ENCODE measurements at places on chromosomes 11 and 22.

- no peak for DNase-seq
These were observed 6.1 kb downstream of the MUC5B start for GRCh38 chr11:1228921-1229451.

- no peak for DNase-seq
These were observed 40.0 kb upstream of the CREB3L1 start for GRCh38 chr11:46237248-46238077.

- peak; percentile 10 for DNase-seq
These were observed 98.4 kb downstream of the VPREB1 start for GRCh38 chr22:22342697-22343580.

DNA sequence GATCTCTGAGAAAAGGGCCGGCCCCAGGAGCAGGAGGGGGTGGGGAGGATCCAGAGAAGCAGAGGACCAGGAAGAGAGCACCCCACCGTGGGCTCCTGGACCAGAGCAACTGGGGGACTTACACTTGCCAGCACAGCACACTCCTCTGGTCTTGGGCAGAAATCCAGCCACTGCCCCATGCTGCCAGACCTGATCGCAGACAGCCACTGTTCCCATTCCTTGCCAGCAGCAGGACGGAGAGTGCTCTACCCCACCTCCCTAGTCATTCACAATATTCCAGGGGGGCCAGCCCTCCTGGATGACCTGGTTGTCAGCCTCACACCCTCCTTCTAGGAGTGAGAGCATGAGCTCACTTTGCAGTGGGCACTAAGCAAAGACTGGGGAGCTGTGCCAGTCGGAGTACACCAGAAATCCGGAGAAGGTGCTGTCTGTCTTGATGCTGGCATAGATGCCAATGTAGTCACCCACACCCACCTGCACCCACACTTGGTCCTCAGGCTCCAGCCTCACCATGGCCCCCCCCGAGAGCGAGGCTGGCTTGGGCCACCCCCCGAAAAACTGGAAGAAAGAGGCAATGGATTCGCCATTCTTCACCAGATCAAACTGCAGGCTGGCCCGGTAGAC, 1.6 kb downstream of the C1QTNF5 start:
- no peak for DNase-seq

DNA sequence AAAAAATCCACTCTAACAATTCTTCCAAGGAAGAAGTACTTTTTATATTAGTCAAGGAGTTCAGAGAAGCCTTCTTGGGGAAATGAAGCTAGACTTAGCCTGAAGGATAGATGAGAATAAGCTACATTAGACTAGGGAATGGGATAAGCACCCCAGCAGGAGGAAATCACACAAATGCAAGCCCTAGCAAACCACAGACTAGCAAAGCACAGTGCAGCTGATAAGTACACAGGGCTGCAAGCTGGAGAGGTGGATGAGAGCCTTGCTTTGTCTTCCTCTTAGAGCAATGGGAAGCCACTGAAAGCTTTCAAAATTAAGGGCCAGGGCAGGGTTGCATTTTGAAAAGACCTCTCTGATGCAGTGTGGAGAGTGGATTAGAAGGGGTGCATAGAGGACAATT, 946.2 kb downstream of the LRRC4C start:
- no peak for DNase-seq

DNA sequence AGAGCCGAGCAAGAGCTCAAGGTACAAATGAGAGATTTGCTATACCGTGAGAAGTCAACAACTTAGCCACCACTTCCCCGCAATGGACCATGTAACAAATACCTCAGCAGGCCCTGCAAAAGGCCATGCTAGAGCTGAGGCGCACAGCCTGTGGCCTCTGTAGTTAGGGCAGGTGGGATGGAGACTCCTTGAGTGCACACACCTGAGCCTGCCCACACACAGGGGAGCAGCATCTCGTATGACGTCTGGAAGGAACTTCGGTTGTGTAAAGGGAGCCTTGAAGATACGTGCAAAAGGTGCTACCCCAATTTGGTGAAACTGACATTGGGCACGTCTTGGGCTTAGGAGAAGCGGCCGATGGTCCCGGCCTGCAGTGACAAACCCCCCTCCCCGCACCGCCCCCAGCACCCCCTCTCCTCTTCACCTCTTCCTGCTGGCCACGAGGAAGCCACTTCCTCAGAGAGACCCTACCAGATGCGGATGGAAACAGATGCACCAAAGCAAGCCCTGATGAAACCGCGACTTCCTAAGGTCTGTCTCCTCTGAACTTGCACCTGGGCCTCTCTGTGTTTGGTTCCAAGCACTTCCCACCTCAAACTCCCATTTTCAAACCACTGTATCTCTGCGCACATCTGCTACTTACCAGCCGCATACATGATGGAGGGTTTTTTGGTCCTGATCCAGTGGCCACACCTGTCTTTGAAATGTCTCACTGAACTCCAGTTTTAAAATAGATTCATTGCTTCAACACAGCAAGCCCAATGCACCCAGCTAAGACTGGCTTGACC, 10.6 kb downstream of the CDPF1 start:
- no peak for DNase-seq

DNA sequence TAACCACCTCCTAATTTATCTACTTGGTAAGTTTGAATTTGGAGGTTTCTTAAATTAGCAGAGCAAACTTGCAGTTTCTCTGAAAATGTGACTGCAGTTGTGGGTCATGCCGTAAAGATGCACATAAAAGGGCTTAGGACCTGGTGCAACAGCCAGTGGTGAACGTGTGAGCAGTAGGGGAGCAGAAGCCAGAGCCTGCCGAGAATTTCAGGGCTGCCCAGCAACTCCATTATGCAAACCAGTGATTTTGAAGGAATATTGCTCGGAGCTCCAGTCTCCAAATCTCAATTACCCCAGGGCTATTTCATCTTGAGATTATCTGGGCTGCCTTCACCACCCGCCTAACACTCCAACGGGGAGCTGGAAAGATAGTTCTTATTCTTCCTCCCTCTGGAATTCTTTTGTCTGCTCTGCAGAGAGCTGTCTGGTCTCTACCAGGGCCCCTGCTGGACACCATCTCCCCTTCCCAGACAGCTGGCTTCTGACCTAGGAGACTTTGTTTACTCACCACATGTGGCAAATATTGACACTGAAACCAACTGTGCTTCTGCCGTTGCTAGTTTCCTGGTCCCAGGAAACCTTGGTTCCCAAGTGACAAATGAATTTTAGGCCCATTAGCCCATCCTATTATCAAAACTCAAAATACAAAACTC, 93.9 kb downstream of the DSCAML1 start:
- no peak for DNase-seq

GRCh38 chr11:70203751-70204465, 812 bp downstream of the FADD start:
- no peak for DNase-seq

DNA sequence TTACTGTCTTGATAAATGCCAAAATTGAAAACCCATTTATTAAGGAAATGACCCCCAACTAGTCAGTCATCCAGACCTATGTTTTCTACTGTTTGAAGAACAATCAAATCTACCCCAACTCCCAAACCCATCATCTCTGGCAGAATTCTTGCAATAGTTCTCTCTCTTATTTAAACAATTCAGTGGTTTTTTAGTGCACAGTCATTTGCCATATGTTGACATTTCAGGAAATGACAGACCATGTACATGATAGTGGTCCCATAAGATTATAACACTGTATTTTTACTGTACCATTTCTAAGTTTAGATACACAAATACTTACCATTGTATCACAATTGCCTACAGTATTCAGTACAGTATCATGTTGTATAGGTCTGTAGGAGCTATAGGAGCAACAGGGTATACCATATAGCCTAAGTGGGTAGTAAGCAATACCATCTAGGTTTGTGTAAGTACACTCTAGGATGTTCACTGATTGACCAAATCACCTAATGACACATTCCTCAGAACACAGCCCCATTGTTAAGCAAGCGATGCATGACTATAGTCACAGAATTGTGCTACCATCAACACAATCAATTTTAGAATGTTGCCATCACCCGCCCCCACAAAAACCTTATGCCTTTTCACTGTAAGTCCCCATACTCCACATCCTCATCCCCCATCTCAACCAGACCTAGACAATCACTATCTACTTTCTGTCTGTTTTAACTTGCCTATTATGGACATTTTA, 41.8 kb downstream of the MMP20 start:
- DNase-seq = no peak

- no peak for DNase-seq
These were observed 2.4 kb downstream of the PGR start for GRCh38 chr11:101127197-101127698.

- DNase-seq = no peak
These were observed 117.5 kb downstream of the WNT7B start for GRCh38 chr22:45859231-45860161.

DNA sequence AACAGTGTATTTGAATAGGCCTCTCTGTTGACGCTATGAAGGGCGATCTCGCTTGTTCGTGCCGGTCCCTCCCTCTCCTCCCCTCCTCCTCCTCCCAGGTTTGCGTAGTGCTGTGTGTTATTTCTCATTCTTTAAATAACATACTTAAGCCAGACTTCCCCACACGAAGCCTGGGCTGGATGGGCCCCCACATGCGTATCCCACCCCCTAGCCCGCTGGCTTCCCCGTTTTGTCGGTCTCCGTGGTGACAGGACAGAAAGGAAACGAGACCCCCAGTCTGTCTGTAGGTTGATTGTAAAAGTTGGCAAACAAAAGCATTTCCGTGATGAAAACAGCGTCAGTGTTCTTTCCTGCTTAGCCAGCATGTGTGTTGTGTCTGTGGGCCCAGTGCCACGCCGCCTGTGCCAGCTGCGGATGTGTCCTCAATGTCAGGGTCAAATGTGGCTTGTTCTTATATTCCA, 27.3 kb downstream of the FAM118A start:
- peak; percentile 82 for DNase-seq

DNA sequence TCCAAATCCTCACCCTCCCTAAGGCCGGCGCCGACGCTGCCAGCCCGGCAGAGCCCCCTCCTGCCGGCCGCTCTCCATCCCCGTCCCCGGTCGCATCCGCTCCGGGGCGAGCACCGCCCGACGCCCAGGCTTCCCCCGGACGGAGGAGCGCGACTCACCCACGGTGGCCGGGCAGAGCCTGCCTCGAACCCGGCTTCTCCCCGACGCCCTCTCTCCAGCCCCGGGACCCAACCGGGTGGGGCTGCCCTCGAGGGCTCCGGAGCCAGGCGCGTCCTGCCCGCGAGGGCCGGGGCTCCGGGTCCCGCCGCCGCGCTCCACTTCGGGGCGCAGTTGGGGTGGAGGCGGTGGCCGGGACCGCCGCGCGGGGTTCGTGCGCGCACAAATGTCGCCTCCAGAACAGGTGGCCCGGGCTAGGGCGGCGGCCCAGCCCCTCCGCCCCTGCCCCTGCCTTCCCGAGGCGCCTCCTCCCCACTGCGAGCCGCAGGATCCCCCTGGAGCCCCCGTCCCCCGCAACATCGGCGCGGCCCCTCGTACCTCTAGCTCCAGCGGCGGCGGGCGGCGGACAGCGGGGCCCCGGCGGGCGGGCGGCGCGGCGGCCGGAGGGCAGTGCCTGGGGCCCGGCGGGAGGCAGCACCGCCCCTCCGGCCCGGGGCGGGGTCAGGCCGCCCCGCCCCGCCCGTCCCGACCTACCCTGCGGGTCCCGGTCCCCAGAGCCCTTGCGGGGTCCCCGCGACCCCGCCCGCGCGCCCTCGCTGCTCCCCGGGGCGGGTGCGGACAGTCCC, at the start of gene A4GALT:
A4GALT (minus strand) TSS at position 608 of the 782 bp plus-strand sequence. CDS start 26,919 bp downstream, outside the sequence.
- no peak for DNase-seq

DNA sequence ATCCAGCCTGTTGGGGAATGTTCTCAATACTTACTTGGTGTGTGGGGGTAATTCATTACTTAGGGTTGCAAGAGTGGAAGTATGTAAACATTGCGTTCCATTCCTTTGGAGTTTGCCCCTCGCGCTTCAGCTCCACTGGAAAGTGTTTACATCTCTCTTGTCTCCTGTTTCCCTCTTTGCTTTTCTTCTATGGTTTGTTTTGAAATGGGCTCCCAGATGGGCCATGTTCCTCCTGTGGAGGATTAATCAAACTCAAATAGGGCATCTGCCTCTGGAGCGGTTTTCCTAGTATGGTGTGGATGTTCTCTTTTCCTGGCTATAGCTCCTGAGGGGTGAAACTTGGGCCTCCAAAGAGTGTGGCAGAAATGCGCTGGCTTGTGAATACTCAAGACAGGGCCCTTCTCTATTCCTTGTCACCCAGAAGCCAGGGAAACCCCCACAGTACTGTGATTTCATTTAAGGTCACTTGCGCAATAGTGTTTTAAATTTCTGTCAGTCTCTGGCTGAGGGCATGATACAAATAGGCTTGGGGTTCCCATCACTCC, 51.9 kb downstream of the CD44 start:
- DNase-seq = no peak

DNA sequence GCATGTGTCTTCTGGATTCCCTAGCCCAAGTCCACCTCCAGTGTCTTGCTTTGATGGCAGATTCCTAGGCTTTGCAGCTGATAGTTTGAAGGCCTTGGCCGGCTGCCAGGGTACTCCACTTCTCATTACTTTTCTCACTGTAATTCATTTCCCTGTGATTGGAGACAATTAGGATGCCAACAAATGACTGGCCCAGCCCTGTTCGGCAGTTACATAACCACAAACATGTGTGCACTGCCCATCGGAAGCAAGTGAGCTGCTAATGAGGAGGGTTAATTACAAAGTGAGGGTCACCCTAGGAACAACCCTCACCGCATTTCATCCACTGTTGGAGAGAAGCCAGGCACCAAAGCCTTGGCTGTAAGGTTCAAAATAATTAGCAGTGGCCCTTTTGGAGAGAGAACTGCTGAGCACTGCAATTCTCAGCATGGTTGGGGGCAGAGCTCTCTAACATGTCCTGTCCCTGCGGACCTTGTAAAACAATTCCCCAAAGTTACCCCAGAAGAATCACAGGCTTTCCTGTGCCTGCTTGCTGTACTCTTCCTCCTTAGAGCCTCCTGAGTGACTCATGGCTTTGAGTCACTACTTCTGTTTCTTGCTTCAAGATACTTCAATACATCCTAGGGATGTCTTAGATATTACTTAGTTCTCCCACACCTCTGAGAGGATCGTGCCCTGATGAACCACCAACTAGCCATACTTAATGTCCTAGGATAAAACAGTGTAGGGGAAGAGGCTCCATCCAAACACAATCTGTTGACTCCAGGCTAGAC, 109.7 kb upstream of the GALNT18 start:
- no peak for DNase-seq

DNA sequence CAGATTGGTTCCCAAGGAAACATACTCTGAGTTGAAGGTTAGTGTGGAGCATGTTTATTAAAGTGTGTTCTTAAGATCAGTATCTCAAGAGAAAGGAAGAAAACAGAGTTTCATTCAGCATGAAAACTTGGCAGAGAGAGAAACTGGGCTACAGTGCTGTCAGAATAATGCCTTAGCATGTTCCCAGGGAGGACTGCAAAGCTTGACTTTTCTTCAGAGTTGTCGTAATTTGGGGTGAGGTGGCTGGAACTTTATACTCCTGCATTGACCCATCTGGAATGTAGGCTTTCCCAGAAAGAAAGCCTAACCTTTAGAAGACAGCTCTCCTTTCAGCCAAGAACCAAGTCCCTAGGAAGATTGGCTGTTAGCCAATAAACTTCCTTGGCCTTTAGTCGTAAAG, 190.8 kb upstream of the CNTN5 start:
- no peak for DNase-seq

DNA sequence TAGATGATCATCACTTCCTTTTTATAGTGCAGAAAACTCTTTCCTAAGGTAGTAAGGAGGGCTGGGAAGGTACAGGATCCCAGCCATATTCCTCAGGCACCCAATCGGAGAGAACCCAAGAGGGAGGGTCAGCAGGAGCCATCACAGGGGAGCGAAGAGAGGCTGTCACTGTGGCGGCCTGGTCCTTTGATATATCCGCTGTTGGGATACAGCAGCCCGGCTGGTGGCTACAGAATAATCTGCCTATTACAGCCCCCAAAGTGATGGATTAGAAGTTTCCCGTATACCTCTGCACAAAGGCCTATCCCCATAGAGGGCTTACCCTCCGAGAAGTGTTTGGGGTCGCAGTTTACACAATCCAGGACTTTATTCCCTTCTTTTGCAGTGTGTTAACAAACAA, 48.5 kb downstream of the OR4D9 start:
- DNase-seq = no peak

- no peak for DNase-seq
These were observed 328.1 kb downstream of the CASP12 start for GRCh38 chr11:104570078-104570701.

Measured in NCI-H1694 (cell line).